ENCODE measurements at places on chromosomes 13 and 19. TPM values are rescaled to one million over a fixed set of nuclear protein-coding genes. Genes with fewer than 3 reads are reported as not detected.

DNA sequence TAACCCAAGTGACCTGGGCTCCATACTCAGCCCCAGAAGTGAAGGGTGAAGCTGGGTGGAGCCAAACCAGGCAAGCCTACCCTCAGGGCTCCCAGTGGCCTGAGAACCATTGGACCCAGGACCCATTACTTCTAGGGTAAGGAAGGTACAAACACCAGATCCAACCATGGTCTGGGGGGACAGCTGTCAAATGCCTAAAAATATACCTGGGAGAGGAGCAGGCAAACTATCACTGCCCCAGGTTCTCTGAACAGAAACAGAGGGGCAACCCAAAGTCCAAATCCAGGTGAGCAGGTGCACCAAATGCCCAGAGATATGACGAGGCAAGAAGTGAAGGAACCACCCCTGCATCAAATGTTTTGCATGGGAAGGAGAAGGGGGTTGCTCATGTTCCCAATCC, 6.1 kb upstream of the CEACAM7 start:
- DNase-seq: no peak

GRCh38 chr13:33052506-33053280, 36.5 kb downstream of the KL start:
- no peak for DNase-seq

- DNase-seq: peak; percentile 93
These were observed 9.3 kb upstream of the RANBP3 start for GRCh38 chr19:5987077-5987818.

GRCh38 chr13:60164234-60164889, 634 bp upstream of the DIAPH3 start:
- peak; percentile 9 for DNase-seq

GRCh38 chr13:111402441-111402840, 82.0 kb downstream of the TEX29 start:
- DNase-seq: no peak

DNA sequence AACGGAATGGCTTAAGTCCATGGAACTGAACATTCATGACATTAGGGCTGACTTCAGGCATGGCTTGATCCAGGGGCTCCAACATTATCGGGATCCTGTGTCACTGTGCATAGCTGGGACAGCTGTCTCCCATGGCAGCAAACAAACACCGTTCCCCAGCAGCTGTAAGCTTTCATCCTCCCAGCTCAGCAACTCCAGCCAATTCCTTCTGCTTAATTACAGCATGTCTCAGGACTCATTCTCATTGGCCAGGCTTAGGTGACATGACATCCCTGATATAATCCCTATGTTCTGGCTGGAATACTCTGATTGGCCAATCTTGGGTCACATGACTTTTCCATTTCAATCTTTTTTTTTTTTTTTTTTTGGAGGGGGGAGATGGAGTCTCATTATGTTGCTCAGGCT, 10.9 kb upstream of the TLE5 start:
- no peak for DNase-seq

GRCh38 chr13:105541565-105541964, 993.9 kb downstream of the EFNB2 start:
- DNase-seq: no peak

The BEST2 gene
- not detected for polyA plus RNA-seq

The C19orf33 gene
- 13.5 TPM for polyA plus RNA-seq

The APOC4 gene
- not detected for polyA plus RNA-seq

All from spinal cord (tissue), 10 donors.